Caco-2 (cell line): ENCODE measurements at places on chromosomes 3 and 15. TPM values are rescaled to one million over a fixed set of nuclear protein-coding genes. Genes with fewer than 3 reads are reported as not detected.

FYCO1 gene
- 10.8 and 10.9 TPM in 2 replicates for total RNA-seq

ZFAND6 gene
- total RNA-seq: 40.5 and 44.7 TPM in 2 replicates

CSTA gene
- total RNA-seq: 1.0 and 1.1 TPM in 2 replicates

CHDH gene
- 30.5 and 32.4 TPM in 2 replicates for total RNA-seq

ZNF501 gene
- total RNA-seq: 3.2 and 3.3 TPM in 2 replicates

CHST13 gene
- 17.0 and 25.3 TPM in 2 replicates for total RNA-seq
